Stimulated activated CD4-positive, alpha-beta T cell treated with anti-CD3 and anti-CD28 coated beads, Interleukin-2, amount 100 ng/mL, for 4 hours (primary cell): ENCODE measurements at places on chromosomes 11 and 22.
A peak's percentile ranks its signal among the peaks of the same experiment; 100 is the strongest.

DNA sequence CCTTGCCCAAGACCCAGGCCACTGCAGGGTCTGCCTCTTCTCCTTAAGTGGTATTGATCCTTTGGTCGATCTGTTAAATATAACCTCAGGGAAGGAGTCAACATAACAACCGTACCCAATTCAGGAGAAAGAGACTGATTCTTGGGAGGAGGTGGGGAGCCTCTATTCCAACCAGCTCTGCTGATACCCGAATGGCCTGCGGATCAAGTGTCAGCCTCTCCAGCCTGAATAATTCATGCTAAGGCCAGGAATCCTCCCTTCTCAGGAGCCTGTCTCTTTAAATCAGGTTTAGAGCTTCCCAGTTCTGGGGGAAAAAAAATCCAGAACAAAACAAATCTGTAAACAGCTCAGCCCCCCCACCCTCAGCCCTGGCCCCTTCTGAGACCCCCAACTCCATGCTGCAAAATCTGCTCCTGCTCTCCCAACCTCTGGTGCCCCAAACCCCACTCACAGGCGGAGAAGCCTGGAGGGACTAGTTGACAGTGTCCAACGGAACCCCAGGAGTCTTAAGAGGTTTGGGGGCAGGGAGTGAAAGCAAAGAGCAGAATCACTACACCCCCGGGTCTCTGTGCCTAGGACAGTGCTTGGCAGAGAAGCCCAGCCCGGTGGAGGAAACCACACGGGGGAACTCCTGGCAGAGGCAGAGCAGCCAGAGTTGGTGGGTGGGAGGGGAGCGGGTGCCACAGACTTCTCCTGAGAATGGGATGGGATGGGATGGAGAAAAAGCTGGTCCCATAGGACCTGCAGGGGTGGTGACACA, 863 bp upstream of the TPBGL start:
- DNase-seq = no peak

DNA sequence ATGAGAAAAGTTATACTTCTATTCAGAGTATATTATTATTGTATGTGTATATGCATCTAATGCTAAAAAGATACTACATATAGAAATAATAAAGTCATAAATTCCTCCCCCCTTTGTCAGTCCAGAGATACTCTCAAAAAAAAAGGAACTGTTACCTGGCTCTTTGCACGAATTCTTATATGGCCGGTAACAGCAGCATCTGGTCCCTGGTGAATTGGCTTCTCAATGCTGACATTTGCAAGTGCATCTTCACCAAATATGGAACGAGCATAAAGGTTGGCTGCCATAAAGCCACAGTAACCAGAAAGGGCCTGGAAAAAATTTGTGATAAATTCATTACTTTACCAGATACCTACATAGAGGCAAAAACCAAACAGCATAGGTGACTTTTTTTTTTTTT, 41.2 kb downstream of the COPB1 start:
- DNase-seq = no peak

DNA sequence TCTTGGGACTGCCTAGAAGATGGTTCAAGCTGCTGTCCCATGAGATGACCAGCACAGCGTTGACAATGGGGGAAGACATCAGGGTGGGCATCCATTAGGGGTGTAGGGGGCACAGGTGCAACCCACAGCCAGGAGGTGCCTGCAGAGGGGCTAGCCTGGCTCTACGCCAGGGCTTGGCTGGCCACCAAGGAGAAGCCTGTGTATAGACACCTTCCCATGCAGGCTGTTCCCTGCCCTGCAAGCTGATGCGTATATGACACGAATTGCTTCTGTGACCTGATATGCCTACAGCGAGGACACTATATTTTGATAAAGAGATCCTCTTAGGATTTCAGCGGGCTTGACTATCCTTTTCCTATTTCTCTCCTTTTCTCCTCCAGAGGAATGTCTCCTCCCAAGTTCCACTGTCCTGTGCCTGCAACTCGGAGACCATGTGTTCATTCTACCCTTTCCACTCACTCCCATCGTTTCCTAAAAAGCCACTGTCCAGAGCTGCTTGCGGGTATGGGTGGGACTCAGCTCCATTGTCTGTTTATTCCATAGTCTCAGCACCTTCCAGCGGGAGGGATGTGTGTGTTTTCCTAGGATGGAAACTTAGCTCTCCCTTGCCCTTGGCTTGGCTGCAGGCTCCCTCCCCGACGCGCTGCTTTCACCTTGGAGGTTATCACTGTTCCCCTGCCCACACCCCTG, 56.1 kb downstream of the ST14 start:
- DNase-seq = no peak

- no peak for DNase-seq
Measured at GRCh38 chr11:133621611-133622010, 89.3 kb upstream of the OPCML start.

- DNase-seq = no peak
Measured at GRCh38 chr11:67409261-67409666, 5.4 kb downstream of the TBC1D10C start.

GRCh38 chr11:130370845-130371590, 56.3 kb upstream of the ZBTB44 start:
- DNase-seq = no peak

- no peak for DNase-seq
Measured at GRCh38 chr11:102528618-102529017, 1.9 kb downstream of the MMP7 start.

- DNase-seq = no peak
Measured at GRCh38 chr11:2138431-2139122, 612 bp downstream of the IGF2 start.

GRCh38 chr11:35334385-35335090, 84.8 kb downstream of the SLC1A2 start:
- no peak for DNase-seq

DNA sequence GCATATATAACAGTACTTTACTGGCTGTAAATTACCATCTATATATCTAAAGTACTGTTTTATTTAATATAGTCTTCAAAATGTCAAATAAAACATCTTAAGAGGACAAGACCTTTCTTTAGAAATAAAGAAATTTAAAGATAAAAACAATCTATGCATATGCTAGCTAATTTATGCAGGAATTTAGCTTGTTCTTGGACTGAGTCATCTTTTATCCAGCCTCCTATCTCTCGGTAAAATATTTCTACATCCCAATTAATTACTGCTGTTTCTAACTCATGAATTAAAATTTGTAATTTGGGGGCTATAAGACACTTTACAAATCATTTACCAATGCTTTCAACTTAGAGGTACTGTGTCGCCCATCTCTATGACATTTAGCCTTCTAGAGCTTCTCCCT, 72.8 kb upstream of the DDI1 start:
- no peak for DNase-seq

- DNase-seq = no peak
Measured at GRCh38 chr11:104093426-104094280, 57.2 kb downstream of the DDI1 start.

DNA sequence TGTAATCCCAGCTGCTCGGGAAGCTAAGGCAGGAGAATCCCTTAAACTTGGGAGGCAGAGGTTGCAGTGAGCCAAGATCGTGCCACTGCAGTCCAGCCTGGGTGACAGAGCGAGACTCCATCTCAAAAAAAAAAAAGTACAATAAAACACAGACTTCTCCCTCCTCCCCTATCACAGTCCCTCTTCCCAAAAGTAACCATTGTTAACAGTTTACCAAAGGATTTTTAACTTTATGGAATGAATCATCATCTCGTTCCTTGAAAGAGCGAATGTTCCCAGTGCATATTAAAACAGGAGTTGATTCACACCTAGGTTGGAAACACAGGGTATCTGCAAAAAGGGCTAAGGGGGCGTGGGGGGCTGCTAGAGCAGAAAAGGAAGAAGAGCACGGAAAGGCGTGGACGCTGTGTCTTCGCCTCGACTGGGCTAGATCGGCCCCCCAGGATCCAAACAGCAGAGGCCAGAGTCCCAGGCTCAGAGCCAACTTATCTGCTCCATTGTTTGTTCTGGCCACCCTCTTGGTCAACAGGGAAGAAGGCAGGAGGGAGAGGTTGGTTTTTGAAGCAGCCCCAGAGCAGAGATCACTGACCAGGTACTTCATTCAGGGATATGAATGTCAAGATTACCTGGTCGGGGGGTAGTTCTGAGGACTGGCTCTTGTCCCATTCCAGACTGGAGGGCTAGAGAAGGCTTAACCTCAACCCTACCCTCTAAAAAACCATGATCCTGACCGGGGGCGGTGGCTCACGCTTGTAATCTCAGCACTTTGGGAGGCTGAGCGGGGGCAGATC, 2.1 kb upstream of the AHNAK start:
- DNase-seq = no peak

GRCh38 chr22:39269095-39269790, 24.5 kb upstream of the PDGFB start:
- no peak for DNase-seq

DNA sequence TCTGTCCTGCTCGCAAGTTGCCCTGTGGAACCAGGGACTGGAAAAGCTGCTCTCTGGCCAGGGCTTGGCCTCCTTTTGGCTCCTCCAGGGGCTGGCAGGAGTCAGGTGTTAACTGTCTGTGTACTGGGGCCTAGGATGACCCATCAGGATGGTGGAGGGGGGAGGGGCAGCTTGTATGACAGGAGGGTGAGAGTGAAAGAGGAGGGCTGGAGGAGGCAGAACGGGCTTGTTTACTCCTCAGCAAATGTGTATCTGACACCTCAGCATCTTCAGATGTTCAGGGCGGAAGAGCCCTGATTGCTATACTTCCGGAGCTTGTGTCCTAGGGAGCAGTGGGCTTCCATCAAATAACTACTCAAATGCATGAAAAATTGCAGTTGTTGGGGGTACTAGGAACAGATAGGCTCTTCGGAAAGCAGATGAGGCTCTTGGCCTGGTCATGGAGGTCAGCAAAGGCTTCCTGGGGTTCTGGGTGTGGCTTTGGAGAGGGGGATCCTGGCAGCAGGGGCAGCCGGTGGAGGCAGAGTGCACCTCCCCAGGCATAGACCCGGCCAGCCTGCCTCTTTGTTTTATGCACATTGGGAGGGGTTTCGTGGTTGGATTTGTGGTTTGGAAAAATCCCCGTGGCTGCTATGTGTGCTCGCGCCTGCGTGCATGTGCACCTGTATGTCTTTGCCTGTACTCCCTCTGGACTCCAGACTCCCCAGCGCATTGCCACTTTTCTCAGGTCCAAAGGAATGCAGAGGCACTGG, 31.2 kb downstream of the CD82 start:
- peak; percentile 57 for DNase-seq

- no peak for DNase-seq
Measured at GRCh38 chr11:46733234-46733633, 14.2 kb downstream of the F2 start.

DNA sequence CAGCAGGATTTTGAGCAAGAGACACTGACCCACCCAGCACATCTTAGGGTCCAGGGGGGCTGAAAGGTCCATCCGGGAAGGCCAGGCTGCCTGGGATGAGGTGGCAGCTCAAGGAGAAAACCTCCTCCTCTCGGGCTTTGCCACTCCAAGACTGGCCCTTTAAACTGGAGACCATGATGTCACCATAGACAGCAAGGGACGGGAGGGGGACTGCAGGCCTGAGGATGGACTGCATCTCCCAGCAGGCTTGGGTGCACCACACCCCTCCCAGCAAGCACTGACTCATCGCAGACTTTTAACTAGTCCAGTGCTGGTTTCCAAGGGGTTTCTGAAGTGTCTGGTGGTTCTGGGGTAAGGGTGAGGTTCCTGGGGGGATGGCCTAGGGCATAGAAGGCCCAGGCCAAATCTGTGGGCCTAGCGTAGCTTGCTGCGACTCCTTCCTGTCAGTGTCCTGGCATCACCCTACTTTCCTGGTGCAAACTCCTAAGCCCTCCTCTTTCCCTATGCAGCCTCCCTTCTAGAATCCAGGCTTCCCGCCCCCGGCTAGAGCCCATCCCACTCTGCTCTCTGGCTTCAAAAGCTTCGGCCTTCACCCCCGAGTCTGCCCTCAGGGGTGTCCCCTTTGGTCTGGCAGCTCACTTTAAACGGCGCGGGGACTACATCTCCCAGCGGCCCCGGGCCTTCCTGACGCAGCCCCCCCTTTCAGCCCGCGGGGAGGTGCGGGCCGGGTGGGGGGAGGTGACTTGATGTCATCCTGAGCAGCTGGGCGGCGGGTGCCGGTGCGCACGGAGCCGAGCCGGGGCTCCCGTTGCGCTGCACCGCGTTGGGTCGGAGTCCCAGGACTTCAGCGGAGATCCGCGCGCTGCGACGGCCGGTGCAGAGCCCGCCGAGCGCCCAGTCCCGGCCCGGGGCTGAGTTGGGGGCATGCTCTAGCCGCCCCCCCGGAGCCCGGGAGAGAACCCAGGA, at the start of gene PPP2R5B:
TSS of gene PPP2R5B (plus strand) at position 746 of the 966 bp plus-strand sequence. CDS start 1,046 bp downstream, outside the sequence.
- DNase-seq = peak; percentile 85

DNA sequence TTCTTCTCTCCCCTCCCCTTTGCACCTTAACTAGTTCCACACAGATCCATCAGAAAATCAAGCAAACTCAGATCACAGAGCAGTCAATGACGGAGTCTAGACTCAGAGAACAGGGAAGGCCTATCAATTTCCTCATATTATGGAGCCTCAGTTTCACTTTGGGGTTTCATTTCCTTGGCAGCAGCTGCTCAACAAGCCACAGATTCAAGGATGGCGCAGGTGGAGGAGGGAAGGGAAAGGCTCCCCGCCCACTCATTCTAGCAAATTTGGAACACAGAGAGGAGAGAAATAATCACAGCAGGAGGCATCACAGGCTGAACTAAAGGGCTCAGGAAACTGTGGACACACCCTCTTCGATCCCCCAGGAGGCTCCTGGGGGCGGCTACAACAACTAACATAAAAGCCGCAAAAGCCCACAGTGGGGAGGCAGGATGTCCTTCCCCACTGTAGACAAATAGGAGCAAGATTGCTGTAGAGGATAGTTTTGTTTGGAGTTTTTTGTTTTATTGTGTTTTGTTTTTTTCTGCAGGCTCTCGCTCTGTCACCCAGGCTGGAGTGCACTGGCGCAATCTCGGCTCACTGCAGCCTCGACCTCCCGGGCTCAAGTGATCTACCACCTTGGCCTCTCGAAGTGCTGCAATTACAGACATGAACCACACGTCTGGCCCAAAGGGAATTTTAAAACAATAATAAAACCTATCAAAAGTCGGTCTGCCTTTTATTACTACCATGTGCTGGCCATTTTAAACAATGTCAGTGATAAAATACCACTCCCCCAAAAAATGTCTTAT, 3.4 kb downstream of the PLAAT3 start:
- no peak for DNase-seq

- no peak for DNase-seq
Measured at GRCh38 chr22:38997518-38997917, 15.4 kb downstream of the APOBEC3B start.

DNA sequence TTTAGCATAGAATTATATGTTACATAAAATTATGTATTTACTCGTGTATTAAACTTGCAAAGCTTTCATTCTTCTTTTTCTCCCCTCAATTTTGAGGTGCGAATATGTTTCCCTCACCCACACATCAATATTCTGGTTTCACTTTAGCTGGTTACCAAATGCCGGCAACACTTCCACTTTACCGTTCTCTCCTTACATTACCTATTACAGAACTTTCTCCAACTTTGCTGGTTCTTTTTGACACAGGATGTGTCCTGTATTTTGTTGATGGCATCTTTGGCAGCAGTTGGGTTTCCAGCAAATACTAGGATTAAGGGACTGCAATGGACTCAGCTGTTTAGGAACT, 84.9 kb downstream of the PRR5L start:
- no peak for DNase-seq
